ENCODE measurements at places on chromosomes 16 and 17.

DNA sequence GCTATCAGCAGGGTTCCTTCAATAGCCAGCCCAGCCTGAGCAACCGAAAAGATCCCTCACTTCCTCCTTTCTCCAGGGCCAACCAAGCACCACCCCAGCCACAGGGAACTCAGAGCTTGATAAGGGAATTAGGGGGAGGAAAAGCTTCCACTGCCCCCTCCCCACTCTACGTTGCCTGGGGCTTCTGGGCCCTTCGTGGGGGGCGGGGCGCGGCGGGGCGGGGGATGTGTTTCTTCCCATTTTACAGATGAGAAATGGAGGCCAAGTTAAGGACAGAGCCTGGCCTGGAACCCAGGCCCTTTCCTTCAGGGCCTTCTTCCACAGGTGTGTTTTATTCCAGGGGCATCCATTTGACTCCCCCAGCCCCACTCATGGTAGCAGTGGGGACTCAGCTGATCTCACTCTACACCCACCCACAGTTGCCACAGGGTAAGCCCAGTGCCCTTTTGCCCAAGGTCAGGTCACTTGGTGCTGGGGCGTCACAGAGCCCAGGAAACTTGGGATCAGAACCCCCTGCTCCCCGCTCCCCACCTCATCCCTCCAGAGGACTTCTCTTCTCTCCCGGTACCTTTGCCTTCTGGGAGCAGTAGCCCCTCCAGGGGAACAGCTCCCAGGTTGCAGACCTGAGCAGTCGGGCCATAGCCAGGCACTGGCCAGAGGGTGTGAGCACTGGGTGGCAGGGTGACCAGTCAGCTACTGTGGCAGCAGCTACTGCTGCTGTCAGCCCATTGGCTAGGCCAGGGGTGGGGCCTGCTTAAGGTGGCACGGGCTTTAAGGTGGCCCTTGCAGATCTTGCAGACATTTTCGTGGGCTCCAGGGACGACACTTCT is at the start of gene LDHD:
Gene LDHD, minus strand, starts transcription at position 700 of the 830 bp plus-strand sequence. Its CDS starts 60 bp downstream, at position 640.
- peak; percentile 26 for DNase-seq

- DNase-seq: no peak
These were observed 189.0 kb upstream of the GOT2 start for GRCh38 chr16:58923094-58923493.

DNA sequence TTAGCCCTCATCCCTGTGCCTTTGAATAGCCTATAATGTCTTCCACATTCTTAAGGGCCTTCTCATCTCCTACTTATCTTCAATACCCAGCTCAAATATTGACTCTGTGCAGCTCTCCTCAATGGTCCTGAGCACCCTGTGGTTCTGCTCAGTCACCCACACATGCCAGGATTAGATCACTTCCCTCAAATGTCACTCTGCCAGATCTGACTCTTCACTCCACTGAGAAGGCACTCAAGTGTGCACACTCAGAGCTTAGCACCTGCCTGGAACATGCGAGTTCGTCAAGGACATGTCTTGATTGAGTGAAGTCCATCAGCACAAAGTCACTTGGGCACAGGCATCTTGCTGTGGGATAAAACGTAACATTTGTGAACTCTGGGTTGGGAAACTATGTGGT is 404.8 kb downstream of the CDH13 start:
- DNase-seq: peak; percentile 76

DNA sequence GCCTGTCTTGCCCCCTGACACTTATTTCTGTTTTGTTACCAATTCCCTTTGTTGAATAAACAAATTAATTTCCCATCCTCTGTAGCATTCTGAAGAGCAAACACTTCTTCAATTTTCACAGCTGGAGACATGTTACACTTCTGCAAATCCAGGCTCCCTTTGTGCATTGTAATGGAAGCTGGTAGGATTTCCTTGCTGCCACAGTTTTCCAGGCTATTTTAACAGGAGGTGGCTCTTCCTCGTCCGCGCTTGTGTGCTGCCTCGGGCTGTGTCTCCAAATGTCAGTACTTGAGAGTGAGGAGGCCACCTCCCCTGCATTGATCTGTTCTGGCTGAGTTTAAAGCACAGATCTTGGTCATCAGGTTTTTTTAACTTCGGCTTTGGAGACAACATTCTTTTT is 40.0 kb downstream of the SOST start:
- peak; percentile 44 for DNase-seq

- DNase-seq: no peak
These were observed 15.3 kb downstream of the RNF43 start for GRCh38 chr17:58402047-58402446.

DNA sequence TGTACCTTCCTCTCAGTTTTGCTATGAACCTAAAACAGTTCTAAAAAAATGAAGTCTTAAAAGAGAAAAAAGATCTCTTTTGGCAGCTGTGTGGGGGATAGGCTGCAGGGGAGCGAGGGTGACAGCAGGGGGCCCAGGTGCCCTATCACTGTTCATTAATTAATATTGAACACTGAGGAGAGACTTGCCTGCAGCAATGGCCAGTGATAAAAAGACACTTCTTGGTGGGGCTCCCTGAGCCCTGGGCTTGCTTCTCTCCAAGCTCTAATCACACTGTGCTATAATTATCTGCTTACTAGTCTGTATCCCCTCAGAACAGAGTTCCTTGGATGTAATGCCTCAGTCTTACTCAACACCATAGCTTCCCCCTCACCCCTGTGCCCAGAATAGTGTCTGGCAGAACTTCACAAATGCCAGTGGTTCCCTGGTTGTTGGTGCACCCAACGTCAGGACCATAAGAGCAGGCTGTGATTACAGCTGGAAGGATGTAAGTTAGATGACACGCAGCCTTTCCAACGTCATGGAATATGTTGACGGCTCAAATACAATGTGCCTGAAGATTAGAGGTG is 52.0 kb upstream of the IRX6 start:
- no peak for DNase-seq
